AG08395 (cell line): ENCODE measurements at places on chromosomes 3 and 15.

DNA sequence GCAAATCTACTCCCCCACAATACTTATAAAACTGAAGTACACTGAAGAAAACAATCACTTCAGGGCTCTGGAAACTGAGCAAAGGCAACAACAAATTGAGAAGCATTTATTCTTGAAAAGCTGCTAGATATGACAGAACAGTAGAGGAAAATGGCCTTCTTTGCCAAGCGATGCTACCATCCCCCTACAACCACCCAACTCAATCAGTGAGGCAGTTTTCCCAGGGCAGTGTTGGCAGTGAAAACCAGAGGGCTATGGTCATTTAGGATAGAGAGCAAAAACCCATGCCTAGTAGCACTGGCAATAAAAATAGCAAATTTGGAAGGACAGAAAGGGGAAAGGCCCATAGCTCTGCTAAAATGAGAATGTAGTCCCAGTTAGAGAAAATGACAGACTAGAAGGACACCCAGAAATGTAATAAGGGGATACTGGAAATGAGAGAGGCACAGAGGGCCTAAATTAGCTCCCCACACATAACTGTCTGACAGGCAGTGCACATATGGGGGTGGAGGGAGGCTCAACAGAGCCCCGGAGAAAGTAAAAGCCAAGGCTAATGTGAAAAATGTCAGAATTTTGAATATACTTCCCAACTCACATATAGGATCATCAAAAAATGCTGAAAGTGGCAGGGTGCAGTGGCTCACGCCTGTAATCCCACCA, 143.5 kb downstream of the GSK3B start:
- no peak for DNase-seq

GRCh38 chr15:59360305-59360704, 12.4 kb downstream of the MYO1E start:
- DNase-seq, result no peak

- peak; percentile 15 for DNase-seq
Measured at GRCh38 chr3:185199206-185199605, 46.3 kb upstream of the C3orf70 start.

DNA sequence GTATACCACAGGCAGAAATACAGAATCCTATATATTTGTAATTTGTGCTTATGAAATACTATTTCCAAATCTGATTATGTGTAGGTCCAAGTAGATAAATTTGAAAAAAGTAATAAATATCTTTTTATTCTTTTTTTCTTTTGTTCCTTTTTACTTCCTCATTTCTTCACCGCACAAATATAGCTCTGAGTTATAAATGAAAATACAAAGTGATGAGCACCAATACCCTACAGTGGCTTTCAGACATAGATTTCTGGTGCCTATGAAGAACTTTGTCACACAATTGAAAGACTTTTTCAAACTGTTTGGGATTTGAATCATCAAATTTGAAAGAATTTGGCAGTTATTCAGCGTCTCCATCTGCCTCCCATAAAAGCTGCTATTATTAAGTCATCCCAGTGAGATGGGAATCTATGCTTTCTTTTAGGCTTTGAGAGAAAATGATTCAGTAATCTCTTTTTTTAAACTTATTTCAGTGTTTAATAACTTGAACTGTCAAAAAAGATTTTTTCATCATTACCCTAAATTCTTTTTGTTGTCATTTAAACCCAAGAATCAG, 363.6 kb upstream of the GOLIM4 start:
- no peak for DNase-seq

GRCh38 chr3:127570520-127570919, 20.0 kb downstream of the TPRA1 start:
- no peak for DNase-seq

DNA sequence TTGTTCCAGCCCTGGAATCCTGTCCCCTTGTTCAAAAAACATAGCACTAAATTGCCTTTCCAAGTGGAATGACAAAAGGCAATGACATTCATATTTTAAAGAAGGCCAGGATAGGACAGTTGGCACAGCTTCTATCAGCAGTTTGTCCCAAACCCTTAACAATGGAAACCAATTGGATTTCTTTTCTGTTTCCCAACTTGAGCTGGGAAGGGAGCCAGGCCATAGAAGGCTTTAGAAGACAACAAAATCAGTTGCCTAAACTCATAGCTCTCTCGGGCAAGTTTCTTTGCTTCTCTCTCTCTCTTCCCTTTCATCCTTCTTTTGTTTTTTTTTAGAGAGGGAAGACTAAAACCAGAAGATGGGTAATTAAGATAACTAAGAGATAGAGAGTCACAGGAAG, 227.7 kb upstream of the TPRG1 start:
- DNase-seq, result no peak

- DNase-seq, result no peak
Measured at GRCh38 chr3:183275418-183275817, 22.4 kb downstream of the B3GNT5 start.

- no peak for DNase-seq
Measured at GRCh38 chr15:72890043-72890442, 106.5 kb upstream of the ADPGK start.

- DNase-seq, result no peak
Measured at GRCh38 chr3:190892395-190892902, 30.0 kb upstream of the GMNC start.

DNA sequence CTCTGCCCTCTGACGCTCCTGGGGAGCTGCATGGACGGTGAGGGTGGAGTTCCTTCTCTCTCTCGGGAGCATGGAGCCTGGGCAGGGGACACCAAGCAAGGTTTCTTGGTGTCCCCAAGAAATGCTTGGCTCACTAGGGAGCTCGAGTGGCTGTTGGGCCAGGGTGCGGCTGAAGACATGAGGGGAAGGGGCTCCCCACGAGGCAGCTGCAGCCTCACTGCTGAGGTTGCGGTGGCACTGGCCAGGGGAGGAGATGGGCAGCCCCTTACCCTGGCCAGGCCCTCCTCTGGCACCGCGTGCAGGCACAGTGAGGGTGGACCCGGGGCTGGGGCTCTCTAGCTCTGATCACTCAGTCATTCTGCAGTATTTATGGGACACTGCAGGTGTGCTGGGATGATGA, 43.5 kb upstream of the SLC41A3 start:
- no peak for DNase-seq

- DNase-seq, result peak; percentile 90
Measured at GRCh38 chr3:40504636-40505430, 1.0 kb upstream of the ZNF620 start.

DNA sequence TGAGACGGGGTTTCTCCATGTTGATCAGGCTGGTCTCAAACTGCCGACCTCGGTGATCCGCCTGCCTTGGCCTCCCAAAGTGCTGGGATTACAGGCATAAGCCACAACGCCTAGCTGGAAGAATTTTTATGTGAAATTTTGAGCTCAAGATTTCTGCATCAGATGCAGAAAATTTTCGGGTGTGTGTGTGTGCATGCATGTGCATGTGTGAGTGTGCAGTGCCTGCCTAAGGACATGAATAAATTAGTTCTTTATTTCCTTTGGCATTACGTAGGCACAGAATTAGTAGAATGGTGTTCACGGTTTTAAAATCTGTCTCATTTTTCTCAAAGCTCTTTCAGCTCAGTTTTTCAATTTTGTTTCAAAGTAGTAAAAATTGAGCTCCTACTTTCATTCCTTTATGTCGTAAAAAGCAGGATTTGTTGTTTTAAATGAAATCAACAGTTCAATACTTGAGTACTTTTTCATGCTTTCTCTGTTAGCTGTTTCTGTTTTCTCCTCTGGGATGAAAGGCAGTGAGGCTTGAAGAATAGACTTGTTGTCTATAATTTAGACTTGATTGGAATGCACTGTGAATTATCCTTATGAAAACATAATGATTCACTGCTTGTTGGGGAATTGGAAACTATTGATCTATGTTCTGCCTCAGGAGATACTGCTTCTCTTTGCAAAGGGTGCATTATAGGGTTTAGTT, 23.3 kb upstream of the RAB11A start:
- DNase-seq, result no peak

- DNase-seq, result no peak
Measured at GRCh38 chr3:46368569-46368968, 2.2 kb upstream of the CCR5 start.

- no peak for DNase-seq
Measured at GRCh38 chr15:98433856-98434255, 214.5 kb upstream of the IGF1R start.

DNA sequence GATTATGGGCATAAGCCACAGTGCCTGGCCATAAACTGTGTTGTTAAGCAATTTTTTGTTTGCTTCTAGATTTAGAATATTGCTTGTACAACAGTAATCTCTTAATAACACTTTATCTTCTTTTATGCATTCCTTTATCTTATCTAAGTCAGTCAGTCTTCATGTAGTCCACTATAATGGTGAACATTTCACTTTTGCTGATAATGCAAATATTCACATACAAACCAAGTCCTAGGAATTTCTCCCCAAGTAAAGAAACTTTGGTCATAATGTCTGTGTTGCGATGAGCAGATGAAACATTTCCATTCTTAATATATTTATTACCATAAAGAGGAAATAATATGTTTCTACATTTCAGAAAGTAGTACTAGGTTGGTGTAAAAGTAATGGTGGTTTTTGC, 765.8 kb upstream of the ARRDC4 start:
- no peak for DNase-seq

GRCh38 chr3:72177075-72178050, 392.4 kb upstream of the PROK2 start:
- DNase-seq, result peak; percentile 65

GRCh38 chr15:72912996-72913395, 129.4 kb upstream of the ADPGK start:
- DNase-seq, result no peak

DNA sequence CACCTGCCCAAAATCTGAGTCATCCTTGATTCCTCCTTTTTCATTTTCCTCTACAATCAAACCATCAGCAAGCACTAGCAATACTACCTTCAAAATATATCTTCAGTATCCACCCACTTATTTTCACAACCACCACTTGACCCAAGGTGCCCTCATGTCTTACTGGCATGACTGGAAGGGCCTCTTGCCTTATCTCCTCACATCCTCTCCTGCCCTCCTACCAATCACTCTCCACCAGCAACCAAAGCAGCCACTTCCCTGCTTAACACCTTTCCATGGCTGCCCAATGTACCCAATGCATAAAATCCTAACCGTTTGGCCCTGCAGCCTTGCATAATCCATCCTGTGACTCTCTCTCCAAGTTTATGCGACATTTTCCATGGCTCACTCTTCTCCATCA, 76.0 kb downstream of the MTHFS start:
- DNase-seq, result no peak

- no peak for DNase-seq
Measured at GRCh38 chr3:42685363-42685881, at the start of gene KLHL40. Gene KLHL40, plus strand, starts transcription at chr3:42685537. Its CDS starts 82 bp downstream, at chr3:42685619.

- no peak for DNase-seq
Measured at GRCh38 chr3:46082849-46083248, 55.6 kb upstream of the XCR1 start.

DNA sequence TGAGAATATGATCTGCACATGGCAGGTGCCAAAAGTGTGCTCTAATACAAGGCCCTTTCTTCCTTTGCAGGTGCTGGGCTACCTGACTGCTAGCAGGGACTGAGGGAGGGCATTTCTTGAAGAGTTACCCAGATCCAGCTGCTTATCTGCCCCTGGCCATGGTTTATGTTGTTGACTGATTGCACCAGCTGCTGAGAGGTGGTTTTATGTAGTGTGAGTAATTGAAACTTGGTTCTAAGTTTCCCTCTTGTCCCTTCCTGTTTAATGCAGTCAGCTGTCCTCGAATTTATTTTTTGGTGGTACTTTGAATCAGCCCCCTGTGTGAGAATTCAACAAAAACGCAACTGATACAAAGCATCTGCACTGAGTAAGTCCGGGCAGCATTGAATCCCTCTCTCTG, 288.3 kb upstream of the C2CD4B start:
- no peak for DNase-seq

- DNase-seq, result no peak
Measured at GRCh38 chr3:183743231-183743630, 45.6 kb downstream of the YEATS2 start.

- peak; percentile 18 for DNase-seq
Measured at GRCh38 chr3:47475029-47475569, 642 bp downstream of the SCAP start.

DNA sequence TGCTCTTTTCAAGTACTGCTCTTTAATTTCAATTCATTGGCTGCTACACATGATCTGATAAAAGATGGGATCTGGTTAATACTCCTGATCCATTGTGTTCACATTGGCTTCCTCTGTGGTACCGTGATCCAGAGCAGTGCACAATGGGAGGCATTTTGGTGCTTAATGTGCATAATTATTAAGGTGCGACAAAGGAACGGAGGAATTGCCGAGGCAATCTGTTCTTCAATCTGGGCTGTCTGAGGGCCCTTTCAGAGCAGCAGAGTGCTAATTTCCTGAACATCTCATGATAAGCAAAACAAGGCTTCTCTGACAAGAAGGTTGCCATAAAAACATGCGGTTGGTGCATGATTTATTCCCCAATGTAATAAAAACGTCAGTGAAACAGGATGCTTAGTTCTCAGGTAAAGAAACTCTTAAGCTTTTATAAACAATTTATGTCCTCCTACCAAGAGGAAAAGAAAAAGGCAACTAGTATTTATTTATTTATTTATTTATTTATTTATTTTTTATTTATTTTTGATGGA, 64.0 kb upstream of the EPHA3 start:
- DNase-seq, result no peak

- peak; percentile 35 for DNase-seq
Measured at GRCh38 chr3:65245133-65246063, 557.6 kb upstream of the ADAMTS9 start.

- peak; percentile 39 for DNase-seq
Measured at GRCh38 chr3:156483961-156484787, 70.7 kb downstream of the SSR3 start.

- DNase-seq, result peak; percentile 42
Measured at GRCh38 chr15:42059661-42060476, 34.5 kb downstream of the PLA2G4D start.

- DNase-seq, result no peak
Measured at GRCh38 chr3:73030073-73030597, 31.3 kb upstream of the EBLN2 start.

- no peak for DNase-seq
Measured at GRCh38 chr3:6255229-6255628, 605.7 kb upstream of the GRM7 start.

- peak; percentile 48 for DNase-seq
Measured at GRCh38 chr15:77634266-77634962, 1.7 kb upstream of the LINGO1 start.

DNA sequence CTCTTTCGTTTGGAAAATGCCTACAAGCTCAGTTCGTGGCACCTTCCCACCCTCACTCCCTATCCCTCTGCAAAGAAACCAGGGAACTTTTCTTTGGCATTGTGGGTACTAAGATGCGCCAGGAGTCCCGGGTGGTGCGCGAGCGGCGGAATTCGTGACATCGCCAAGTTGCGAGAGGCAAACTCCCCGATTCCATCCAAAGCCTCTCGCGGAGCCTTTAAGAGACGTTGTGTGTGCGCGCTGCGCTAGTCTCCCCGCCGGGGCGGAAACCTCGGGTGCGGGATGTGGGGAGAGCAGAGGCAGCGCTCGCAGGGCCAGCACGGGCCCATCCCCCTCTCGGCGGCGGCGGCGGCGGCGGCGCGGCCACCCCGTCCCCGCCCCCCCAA, 443 bp upstream of the NR2F2 start:
- DNase-seq, result no peak

GRCh38 chr3:177447938-177448337, 250.7 kb upstream of the TBL1XR1 start:
- DNase-seq, result no peak
